ENCODE measurements at places on chromosomes 6 and 20. TPM values are rescaled to one million over a fixed set of nuclear protein-coding genes. Genes with fewer than 3 reads are reported as not detected.

DNA sequence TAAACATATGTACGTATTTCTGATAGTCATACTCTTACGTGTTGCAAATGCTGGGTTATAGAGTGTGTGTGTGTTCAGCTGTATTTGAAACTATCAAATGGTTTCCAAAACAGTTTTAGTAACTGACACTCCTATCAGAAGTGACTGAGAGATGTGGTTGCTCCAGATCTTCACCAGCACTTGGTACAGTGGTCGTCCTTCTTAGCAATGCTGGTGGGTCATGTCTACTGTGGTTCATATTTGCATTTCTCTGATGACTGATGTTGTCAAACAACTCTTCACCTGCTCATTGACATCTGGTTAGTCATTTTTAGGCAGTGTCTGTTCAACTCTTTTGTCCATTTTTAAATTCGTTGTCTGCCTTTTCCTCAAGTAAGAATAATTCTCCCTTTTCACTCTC is 259.3 kb downstream of the KIF16B start:
- H3K27ac ChIP-seq, result no peak overlapping the region
- no peaks in the 10 kb centered on the region for H3K27me3 ChIP-seq
- H3K4me3 ChIP-seq, result no peak overlapping the region
- H3K36me3 ChIP-seq, result no peaks in the 10 kb centered on the region

The RRAGD gene
- total RNA-seq, result 3.7 TPM

- no peak overlapping the region for H3K4me3 ChIP-seq
- no peaks in the 10 kb centered on the region for H3K36me3 ChIP-seq
- DNase-seq, result no peak
- no peaks in the 10 kb centered on the region for H3K4me1 ChIP-seq
- no peak overlapping the region for H3K27ac ChIP-seq
These were observed 682.0 kb downstream of the GRIK2 start for GRCh38 chr6:102075539-102075938.

The PPP1R10 gene
- total RNA-seq, result 92.8 TPM

The TMC2 gene
- not detected for total RNA-seq

The CTCFL gene
- not detected for total RNA-seq

- peaks cover 4% of the 10 kb centered on the region for H3K27me3 ChIP-seq
- H3K4me3 ChIP-seq, result peak overlapping the region; percentile 92
- no peak for DNase-seq
- peak overlapping the region; percentile 100 for H3K27ac ChIP-seq
These were observed 653 bp downstream of the ZNF335 start for GRCh38 chr20:45971425-45971674.

- no peak for DNase-seq
- no peak overlapping the region for H3K4me3 ChIP-seq
- H3K36me3 ChIP-seq, result no peaks in the 10 kb centered on the region
- no peaks in the 10 kb centered on the region for H3K4me1 ChIP-seq
- no peak overlapping the region for H3K27ac ChIP-seq
- H3K27me3 ChIP-seq, result no peaks in the 10 kb centered on the region
These were observed 114.0 kb downstream of the PDSS2 start for GRCh38 chr6:107345393-107345792.

The ASCC3 gene
- total RNA-seq, result 66.1 TPM

The SLC17A2 gene
- total RNA-seq, result not detected

GRCh38 chr20:59424976-59425375 is 124.6 kb downstream of the EDN3 start:
- peaks cover 5% of the 10 kb centered on the region for H3K27me3 ChIP-seq
- no peaks in the 10 kb centered on the region for H3K36me3 ChIP-seq
- no peak for DNase-seq
- H3K4me3 ChIP-seq, result no peak overlapping the region
- H3K4me1 ChIP-seq, result peaks cover 14% of the 10 kb centered on the region

GRCh38 chr6:152975204-152975915 is 7.5 kb downstream of the FBXO5 start:
- no peak for DNase-seq
- H3K27ac ChIP-seq, result peak overlapping the region; percentile 22
- H3K36me3 ChIP-seq, result peaks cover 86% of the 10 kb centered on the region
- H3K4me1 ChIP-seq, result peaks cover 61% of the 10 kb centered on the region

The DOK5 gene
- total RNA-seq, result not detected

GRCh38 chr6:49342410-49342809 is 120.6 kb downstream of the MMUT start:
- no peaks in the 10 kb centered on the region for H3K27me3 ChIP-seq
- no peak for DNase-seq
- H3K4me3 ChIP-seq, result no peak overlapping the region
- H3K4me1 ChIP-seq, result no peaks in the 10 kb centered on the region

The FITM2 gene
- 2.7 TPM for total RNA-seq

- peaks cover 41% of the 10 kb centered on the region for H3K4me1 ChIP-seq
- peak overlapping the region; percentile 96 for H3K27ac ChIP-seq
- peak overlapping the region; percentile 93 for H3K4me3 ChIP-seq
- no peak for DNase-seq
These were observed 303 bp downstream of the ILRUN start for GRCh38 chr6:34696189-34696738.

DNA sequence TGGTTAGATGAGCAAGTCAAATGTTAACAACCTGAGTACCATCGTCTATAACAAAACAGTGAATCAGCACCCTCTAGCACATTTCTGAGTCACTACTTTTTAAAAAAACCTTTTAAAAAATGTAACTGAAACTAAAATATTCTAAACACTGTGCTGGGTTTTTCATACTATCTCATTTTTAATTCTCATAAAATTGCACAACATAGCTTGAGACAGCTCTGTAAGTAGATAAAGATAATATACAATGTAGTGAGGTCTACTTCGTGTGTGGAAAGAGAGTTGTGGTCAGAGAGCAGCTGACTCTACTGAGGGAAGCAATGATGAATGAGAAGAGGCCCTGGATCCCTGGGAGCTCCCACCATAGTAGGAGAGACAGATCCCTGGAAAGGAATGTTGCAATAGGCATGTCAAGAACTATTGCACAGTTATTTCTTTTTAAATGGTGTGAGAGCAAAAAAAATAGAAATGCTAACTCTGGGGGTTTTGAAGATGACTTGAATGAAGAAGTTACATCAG is 13.6 kb upstream of the CALHM6 start:
- peaks cover 46% of the 10 kb centered on the region for H3K4me1 ChIP-seq
- no peak overlapping the region for H3K27ac ChIP-seq
- no peak overlapping the region for H3K4me3 ChIP-seq
- H3K36me3 ChIP-seq, result no peaks in the 10 kb centered on the region
- DNase-seq, result no peak
- peaks cover 14% of the 10 kb centered on the region for H3K27me3 ChIP-seq

- no peak overlapping the region for H3K27ac ChIP-seq
- no peaks in the 10 kb centered on the region for H3K4me1 ChIP-seq
- no peak overlapping the region for H3K4me3 ChIP-seq
- H3K27me3 ChIP-seq, result no peaks in the 10 kb centered on the region
- no peak for DNase-seq
These were observed 526.8 kb downstream of the CD109 start for GRCh38 chr6:74222768-74223333.

- H3K4me1 ChIP-seq, result no peaks in the 10 kb centered on the region
- no peak overlapping the region for H3K27ac ChIP-seq
- DNase-seq, result no peak
- no peaks in the 10 kb centered on the region for H3K27me3 ChIP-seq
These were observed 568.2 kb downstream of the BCKDHB start for GRCh38 chr6:80674669-80675068.

The GNL1 gene
- 63.7 TPM for total RNA-seq

DNA sequence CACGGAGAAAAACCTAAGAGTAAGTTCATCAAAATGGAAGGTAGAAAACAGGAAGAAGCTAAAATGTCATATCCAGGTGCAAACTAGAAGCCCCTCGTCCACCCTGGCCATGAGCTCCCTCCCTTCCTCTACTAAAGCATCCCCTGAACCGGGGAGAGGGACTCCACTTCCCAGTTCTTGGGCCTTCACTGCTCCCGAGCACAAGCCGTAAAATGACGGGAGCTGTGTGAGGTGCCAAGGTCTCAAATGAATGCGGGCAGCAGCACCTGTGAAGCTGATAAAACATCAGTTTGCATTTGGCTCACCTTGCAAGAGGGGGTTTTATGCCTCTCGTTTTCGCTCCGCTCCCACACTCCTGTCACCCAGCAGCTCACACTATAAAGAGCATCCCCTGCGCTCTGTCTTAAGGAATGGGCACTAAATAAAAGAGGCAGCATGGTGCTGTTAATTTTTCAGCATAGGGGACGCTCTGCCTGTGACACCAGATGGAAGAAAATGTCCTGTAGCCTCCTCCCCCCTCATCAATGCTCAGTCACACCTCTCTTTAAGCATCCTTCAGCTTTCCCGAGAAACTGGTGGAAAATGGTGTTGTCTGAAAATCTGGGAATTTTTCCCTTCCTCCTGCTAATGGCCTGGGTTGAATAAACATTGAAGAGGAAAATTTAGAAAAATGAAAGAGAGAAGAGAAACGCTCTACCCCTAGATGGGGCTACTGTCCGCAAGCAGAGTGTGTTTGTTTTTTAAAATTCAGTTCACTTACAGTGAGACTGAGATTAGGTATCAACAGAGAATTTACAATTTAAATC is 563.0 kb upstream of the AGPAT4 start:
- no peak for DNase-seq
- no peaks in the 10 kb centered on the region for H3K27me3 ChIP-seq
- no peak overlapping the region for H3K27ac ChIP-seq
- no peaks in the 10 kb centered on the region for H3K36me3 ChIP-seq
- H3K4me1 ChIP-seq, result no peaks in the 10 kb centered on the region

GRCh38 chr6:157614026-157614568 is 208.9 kb upstream of the SNX9 start:
- no peak for DNase-seq
- no peak overlapping the region for H3K4me3 ChIP-seq
- no peaks in the 10 kb centered on the region for H3K4me1 ChIP-seq
- H3K27me3 ChIP-seq, result no peaks in the 10 kb centered on the region

DNA sequence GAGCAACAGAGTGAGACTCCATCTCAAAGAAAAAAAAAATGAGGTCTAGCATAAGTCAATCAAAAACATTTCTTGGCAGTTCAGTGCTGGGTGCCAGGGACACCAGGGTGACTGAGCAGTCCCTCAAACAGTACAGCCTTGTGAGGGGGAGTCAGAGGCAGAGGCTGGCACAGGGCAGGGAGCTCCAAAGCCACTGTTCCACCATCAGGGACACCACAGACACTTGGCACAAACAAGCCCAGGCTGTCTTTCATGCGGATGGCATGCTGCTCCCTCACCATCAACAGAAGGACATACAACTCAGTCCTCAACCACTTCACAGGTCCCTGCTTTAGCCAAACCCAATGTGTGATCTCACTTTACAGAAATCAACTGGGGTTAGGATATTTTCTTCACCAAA is 36.0 kb upstream of the GRM4 start:
- H3K27ac ChIP-seq, result peak overlapping the region; percentile 47
- peaks cover 10% of the 10 kb centered on the region for H3K36me3 ChIP-seq
- DNase-seq, result no peak
- H3K4me3 ChIP-seq, result no peak overlapping the region
- H3K27me3 ChIP-seq, result peaks cover 3% of the 10 kb centered on the region

GRCh38 chr6:19301980-19302379 is 535.2 kb upstream of the ID4 start:
- DNase-seq, result no peak
- no peaks in the 10 kb centered on the region for H3K4me1 ChIP-seq
- no peaks in the 10 kb centered on the region for H3K27me3 ChIP-seq
- no peak overlapping the region for H3K4me3 ChIP-seq

The MGME1 gene
- total RNA-seq, result 46.9 TPM

- no peaks in the 10 kb centered on the region for H3K27me3 ChIP-seq
- no peaks in the 10 kb centered on the region for H3K4me1 ChIP-seq
- peaks cover 58% of the 10 kb centered on the region for H3K36me3 ChIP-seq
- no peak overlapping the region for H3K4me3 ChIP-seq
These were observed 57.8 kb downstream of the PDSS2 start for GRCh38 chr6:107401573-107401972.

The ECT2L gene
- total RNA-seq, result not detected

DNA sequence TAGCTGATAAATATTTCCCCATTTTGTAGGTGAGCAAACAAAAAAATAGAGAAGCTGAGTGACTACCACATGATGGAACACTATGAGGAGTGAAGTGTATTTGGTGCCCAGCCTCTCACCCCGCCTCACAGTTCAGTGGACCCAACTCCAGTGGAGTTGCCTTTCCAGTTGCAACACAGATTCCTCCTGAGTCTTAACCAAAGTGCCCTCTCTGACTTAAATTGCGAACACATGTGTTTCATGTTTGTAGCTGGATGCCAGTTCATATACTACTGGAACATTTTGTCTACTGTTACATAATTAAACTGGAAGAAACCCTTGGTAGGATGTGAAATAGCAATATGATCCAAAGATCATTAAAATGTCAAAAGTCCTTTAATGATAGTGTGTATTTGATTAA is 448.9 kb downstream of the COL12A1 start:
- H3K4me1 ChIP-seq, result no peaks in the 10 kb centered on the region
- no peak overlapping the region for H3K27ac ChIP-seq
- H3K36me3 ChIP-seq, result no peaks in the 10 kb centered on the region

- no peaks in the 10 kb centered on the region for H3K36me3 ChIP-seq
- H3K27ac ChIP-seq, result no peak overlapping the region
- H3K4me1 ChIP-seq, result peaks cover 4% of the 10 kb centered on the region
- DNase-seq, result no peak
These were observed 17.3 kb upstream of the WFDC2 start for GRCh38 chr20:45452238-45452637.
